ENCODE measurements at places on chromosomes 7 and 10.

DNA sequence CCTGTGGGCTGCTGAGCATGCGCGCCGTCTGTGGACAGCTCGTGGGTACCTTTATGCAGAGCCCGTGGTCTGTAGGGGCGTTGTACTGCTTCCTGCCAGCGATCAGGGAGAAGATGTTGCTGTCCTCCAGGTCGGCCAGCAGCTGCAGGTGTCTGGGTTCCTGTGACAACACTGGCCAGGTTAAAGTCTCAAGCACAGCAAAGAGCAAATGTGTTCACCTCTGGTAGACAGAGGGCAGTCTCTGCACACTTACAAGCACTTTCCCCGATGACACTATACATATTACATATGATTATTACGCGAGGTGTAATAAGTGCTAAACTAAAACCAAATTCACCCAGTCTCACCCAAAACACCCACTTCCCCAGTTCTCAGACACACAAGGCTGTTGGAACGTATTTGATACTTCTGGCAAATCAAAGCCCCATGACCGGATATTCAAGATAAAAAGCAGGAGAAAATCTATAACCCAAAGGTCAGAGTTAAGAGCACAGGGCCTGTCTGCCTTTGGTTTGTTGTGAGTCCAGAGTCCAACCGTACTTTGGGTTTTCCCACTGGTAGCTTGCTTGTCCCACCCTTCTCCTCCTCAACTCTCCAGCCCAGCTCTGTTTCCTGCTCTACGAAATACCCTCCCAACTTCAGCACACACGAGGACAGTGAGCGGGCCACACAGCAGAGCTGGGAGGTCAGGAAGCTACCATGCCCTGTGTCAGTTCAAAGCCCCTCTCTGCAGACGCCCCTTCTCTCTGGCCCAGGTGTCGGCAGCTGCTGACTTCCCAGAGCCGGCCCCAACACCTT, 49.7 kb upstream of the DDC start:
- no peak for DNase-seq

DNA sequence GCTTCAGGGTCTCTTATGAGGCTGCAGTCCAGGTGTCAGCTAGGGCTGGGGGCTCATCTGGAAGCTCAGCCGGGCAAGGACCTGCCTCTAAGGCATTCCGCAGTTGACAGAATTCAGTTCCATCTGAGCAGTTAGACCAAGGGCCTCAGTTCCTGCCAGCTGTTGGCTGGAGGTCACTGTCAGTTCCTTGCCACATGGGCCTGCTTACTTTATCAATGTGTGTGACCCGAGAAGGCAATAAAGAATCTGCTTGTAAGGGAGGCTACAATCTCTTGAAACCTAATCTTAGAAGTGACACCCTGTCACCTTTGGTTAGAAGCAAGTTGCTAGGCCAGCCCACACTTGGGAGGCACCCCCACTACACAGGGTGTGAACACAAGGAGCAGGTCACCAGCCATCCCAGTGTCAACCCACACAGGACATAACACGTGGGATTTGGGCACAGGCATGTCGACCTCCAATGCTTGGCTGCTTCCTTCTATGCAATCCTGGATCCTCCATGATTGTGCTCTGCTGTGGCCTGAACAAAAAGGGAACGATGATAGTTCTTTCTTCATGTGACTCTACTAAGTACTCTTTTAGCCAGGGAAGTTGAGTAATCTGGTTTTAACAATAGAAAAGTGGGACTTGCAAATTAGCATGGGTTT, 41.8 kb downstream of the MTURN start:
- no peak for DNase-seq

- no peak for DNase-seq
These were observed 198.6 kb upstream of the BMPER start for GRCh38 chr7:33706771-33707200.

DNA sequence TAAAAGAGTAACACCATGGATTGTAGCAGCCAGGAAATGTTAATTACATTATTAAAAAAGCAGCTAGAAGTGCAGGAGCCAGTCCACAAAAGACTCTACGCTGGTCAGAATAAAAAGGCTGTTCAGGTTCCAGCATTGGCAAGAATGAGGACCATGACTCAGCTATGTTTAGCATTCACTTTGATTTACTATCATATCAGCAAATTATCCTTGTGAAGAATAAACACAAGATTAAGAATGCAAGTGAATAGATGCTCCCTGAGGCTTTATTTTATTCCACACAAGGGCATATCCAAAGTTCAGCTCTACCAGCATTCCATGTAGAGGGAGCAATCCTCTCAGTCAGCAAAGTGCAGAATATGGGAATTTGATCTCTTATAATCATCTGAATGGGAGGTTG, 13.6 kb downstream of the DGKB start:
- no peak for DNase-seq

- DNase-seq = no peak
These were observed 76.0 kb downstream of the ATXN7L1 start for GRCh38 chr7:105800442-105800841.

- no peak for DNase-seq
These were observed 538.7 kb downstream of the DNAJB6 start for GRCh38 chr7:157875230-157876179.

- peak; percentile 13 for DNase-seq
These were observed 18.8 kb downstream of the DNAJC9 start for GRCh38 chr10:73228247-73228646.

DNA sequence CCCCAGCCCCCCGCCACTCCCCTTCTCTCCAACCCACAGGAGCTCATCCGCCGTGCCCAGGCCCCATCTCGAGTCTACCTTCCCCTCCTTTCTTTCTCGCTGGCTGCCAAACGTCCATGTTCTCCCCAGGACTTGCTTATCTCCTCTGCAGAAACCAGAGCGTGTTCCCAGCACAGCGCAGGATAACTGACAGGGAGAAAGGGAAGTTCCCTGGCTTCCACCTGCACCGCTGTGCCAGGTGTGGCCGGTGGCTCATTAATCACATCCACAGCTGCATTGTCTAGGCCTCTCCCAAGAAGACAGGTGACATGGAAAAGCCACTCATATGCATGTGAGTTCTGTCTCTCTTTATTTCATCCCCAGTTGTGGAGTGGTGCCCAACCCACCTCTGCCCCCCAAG, 113.2 kb downstream of the ITIH5 start:
- no peak for DNase-seq

DNA sequence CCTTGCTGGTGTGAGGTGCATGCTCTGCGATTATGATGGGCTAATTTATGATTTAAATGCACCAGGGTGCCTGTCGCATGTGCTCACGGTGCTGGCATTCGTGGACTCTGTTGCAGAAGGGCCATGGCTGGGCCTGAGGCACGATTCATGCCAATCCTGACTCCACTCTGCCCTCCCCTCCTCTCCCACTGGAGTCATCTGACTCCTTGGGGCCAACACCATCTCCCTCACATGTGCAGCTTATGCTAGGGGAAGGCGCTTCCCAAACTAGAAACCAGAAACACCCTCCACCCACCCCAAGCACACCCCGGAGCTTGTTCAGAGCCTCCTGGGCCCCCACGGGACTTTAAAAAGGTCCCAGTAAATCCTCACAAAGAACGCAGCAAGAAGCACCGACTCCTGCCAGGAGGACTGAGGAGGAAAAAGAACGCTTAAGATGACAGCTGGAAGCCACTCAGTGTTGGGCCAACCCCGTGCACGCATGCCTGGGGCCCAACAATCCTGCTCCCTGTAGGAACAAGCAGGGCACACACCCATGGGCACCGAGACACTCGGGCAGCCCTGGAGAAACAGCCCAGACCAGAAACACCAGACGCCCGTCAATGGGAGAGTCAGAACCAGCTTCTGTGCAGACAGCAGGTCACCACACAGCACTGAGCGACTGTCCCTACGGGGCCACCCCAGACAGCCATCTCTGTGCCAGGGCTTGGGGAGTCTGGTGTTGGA, 14.1 kb downstream of the BRI3 start:
- no peak for DNase-seq

GRCh38 chr10:11705722-11706121, 36.5 kb upstream of the ECHDC3 start:
- DNase-seq = peak; percentile 17

DNA sequence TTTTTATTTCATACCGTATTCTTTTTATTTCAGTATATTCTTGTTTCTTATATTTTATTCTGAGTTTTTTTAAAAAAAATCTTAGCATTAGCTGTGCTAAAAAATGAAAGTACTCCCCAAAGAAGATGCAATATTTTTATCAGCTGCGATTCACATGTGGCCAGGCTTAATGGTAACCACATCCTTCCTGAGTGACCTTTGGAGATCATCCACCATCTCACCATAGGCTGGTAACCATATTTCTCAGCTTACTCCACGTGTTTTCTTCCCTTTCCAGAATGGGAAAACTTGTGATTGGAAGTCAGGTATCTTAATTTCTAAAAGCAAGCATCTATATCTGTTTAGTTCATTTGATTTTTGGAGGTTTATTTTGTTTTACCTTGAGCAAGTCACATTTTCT, 18.8 kb upstream of the LIPM start:
- peak; percentile 45 for DNase-seq

DNA sequence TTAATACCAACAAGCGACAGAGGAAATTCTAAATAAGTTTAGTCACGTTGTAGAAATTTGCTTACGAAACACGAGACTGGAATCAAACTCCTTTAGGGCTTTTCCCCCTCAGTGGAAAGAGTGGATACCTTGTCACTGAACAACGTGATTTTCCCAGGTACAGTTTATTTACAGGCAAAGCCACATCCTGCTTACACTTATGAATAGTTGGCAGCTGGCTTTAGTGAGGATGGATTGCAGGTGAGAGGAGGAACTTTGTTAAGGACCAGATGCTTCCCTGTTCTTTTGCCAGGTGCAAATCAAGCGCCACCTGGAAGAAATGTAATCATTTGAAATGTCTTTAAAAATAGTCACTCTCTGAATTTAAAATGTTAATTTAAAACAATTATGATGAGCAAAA, 282.4 kb downstream of the ADARB2 start:
- no peak for DNase-seq

DNA sequence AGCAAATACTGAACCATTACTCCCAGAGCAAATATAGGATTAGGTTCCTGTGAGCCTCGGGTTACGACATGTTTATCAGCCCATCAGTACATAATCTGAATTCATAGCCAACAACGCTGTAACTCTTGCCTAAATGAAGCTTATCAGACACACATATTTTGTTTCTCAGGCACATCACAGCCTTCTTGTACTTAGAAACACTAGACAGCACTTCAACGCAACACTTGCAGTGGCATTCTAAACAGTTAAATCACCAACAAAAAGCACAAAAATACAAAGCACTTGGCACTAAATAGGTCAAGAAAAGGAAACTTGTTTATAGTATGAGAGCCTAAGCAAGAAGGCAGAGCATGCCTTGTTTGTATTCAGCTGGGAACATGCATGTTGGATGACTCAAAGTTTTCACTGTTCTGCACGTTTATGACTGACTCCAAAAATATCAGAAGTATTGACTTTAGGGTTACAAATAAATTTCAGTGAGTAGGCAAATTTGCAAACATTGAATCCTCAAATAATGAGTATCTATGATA, 75.0 kb downstream of the VPS50 start:
- DNase-seq = peak; percentile 79

Measured in EL (cell line).